Activated CD4-positive, alpha-beta T cell treated with anti-CD3 and anti-CD28 coated beads, Interleukin-2, amount 50 U/mL, for 1 hour (primary cell): ENCODE measurements at places on chromosomes 2 and 18.

DNA sequence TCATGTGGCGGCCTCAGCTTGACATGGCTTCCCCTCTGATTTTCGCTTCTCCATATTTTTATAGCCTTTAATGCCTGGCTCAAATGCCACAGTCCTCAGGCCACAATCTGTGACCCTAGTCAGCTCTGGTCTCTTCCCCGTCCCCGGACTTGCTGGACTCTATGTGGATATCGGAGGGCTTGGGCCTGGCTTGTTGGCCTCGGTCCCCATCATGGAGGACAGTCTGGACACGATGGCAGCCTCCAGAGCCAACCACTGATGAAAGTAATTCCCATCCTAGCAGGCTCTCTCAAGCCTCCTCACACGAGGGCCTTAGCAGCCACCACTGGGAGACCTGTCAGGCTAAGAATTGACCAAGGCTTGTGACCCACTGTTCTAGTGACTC, 61.6 kb downstream of the LPIN1 start:
- DNase-seq: no peak

GRCh38 chr2:208373460-208374089, 33.0 kb upstream of the PTH2R start:
- DNase-seq: no peak

GRCh38 chr2:47460766-47461165, 57.8 kb downstream of the MSH2 start:
- no peak for DNase-seq

DNA sequence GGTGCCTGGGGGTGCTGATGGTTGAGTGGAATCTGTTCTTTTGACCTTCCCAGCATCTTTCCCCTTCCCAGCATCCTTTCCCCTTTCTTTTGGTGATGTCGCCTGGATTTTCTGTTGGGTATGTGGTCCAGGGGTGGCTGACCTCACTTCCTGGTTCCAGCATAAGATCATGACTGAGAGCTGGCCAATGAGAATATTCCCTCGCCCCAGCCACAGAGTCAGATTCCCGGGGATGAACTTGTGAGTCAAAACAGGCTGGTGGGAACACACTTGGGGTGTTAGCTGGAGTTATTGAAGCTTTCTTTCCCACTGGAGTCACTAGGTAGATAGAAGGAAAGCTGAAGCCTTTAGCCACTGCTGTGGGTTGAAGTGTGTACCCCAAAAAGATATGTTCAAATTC, 28.0 kb upstream of the FOSL2 start:
- DNase-seq: no peak

GRCh38 chr2:147603447-147603846, 241.4 kb upstream of the ACVR2A start:
- DNase-seq: no peak

- DNase-seq: no peak
These were observed 83.6 kb downstream of the FARSB start for GRCh38 chr2:222572264-222572721.

GRCh38 chr18:13987956-13988355, 72.6 kb upstream of the MC2R start:
- DNase-seq: no peak

- DNase-seq: no peak
These were observed 579 bp downstream of the ARHGEF4 start for GRCh38 chr2:130837175-130837810.

DNA sequence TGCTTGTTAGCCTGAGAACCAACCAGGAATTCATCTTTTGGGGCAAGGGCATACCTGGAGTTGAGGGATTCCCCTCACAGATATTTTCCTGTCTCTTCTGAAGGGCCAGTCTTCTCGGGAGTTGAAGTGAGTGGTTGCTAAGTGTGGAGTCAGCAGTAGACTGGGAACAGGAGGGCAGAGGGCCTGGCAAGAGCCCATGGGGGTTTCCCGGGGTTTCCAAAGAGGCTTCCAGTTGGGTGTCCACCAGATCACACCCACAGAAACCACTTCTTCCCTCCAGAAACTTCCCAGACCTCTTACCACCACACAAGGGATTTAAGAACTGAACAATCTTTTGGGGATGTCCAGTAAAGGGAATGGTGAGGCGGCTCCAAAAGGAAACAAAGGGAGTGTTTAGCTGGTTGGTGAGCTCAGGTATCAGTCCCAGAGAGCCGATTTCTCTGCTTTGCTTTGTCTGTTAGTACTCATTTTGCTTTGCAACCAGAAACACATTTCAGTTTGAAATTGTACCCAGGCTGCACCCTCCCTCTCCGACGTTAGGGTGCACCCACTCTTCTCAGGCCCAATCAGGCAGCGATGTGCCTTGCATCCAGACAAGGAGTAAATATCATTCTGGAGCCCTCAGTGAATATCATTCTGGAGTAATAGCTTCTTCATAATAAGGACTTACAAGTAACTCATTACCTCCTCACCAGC, 47.5 kb upstream of the SPATS2L start:
- no peak for DNase-seq

DNA sequence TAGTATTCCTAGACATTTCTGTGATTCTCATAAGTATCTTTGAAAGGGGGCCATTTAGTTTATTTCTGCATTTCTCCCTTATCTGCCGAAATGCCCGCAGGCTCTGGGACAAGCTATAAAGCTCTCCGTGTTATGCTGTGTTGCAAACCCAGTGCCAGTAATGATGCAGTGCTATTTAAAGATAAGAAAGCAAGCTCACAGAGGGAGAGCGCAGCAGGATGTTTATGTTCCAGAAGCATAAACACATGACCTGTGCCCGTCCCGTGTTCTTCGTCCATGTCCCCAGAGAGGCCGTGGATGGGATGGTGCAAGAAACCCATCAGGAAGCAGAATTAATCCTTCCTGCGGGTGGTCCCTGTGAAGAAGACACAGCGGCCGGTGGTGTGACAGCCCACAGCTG, 99.4 kb downstream of the NEDD4L start:
- no peak for DNase-seq

DNA sequence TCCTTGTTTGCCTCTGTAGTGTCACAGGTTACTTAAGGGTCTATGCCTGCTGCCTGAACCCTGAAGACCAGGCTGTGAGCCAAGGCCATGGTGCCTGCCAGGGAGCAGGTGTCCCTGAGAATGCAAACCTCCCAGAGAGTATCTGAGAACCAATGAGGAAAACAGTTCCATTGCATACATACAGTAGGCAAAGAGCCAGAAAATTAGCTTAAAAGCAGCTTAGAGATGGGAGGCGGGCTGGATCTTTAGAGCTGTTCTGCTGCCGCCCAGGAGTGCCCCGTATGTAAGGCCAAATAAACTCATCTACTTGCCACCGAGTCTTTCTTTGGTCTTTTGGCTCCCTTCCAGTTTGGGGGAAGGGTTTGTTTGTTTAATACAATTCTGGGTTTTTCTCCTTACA, 327.9 kb downstream of the CLIP4 start:
- DNase-seq: no peak

DNA sequence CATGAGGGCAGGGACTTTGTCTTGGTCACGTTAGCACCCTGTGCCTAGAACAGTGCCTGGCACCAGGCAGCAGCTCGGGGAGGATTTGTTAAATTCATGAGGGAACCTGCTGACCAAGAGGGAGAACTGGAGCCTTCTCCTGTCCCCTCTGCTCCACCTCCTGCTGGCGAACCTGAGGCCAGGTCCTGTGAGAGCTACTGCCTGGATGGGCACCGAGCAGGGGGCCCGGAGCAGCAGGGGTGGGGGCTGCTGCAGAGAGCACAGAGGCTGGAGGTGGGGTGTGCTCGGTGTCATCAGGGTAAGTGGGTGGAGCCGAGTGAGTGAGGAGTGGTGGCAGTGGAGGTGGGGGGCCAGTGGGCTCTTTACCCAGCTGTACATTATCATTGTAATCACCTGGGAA, 52.1 kb upstream of the FAHD2A start:
- no peak for DNase-seq

- peak; percentile 12 for DNase-seq
These were observed 25.3 kb upstream of the MFSD6 start for GRCh38 chr2:190382851-190383250.

GRCh38 chr2:128500138-128500800, 181.6 kb upstream of the HS6ST1 start:
- no peak for DNase-seq

DNA sequence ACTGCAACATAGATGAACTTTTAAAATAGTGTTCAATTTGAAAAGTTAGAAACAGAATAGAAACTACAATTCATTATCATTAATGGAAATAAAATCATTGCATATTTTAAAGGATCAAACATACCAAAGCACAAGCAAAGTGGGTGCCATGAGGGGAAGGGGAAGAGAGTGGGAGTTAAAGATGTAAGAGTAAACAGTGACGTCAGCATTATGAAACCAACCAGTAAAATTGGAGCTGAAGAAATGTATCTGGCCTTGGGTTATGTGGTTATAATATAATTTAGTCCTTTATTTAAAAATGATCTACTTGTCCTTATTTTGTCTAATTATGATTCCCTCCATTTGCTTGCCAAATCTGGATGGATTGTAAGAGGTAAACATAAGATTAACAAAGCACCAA, 6.0 kb downstream of the LINC00305 start:
- DNase-seq: no peak

GRCh38 chr2:104872866-104873688, 19.2 kb downstream of the POU3F3 start:
- no peak for DNase-seq

DNA sequence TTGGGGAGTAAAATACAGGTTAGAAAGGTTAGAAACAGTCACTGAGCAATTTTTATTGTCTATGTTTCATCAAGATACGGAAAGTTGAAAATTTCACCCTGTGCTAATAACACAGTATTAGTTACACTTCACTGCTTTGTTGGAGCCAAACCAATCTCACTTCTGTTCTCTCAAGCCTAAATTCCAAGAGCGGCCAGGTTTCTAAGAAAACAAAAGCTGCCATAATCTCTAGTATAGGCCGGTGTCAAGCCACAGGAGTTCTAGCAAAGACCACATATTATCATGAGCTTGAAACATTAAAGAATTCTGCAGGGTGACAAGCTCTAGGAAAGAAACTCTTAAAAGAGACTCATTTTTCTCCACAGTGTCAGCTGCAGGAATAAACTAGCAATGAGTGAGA, 128.7 kb downstream of the TXNL1 start:
- DNase-seq: no peak

- DNase-seq: no peak
These were observed 67.5 kb upstream of the CD226 start for GRCh38 chr18:70015127-70015526.

GRCh38 chr2:144937066-144937465, 417.1 kb upstream of the ZEB2 start:
- DNase-seq: no peak

DNA sequence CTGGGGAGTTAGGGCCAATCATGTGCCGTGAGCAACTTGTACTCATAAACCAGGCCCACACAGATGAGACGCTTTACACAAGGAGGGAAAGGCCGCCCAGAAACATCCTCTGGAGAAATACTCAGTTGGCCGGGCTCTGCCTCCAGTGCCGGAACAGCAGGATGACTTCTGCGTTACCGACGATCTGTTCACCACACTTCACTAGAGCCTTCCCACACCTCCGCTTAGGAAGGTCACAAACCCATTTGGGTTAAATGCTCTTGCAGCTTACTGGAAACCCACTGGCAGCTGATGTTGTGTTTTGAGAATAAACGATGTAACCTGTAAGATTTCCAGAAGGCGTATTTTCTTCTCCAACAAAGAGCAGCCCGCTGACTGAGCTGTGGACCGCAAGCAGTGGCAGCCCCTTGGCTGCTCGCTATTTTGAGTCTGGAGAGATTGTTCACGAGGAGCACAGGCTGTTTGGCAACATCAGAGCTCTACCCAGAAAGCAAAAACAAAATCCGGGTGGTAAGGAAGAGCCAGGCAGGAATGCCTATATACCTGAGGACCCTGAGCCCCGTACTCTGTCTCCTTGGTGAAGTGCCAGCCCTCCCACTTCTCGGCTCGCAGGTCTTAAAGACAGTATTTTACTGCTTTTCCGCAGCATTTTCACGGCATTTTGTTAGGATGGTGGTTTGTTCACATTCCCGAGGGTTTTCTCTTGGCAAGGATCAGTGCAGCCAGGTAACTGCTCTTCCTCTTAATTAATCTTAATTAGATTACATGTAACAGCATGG, 44.0 kb downstream of the COLEC12 start:
- no peak for DNase-seq

GRCh38 chr18:39051013-39051412, 1485.4 kb upstream of the CELF4 start:
- no peak for DNase-seq

- DNase-seq: no peak
These were observed 99.3 kb upstream of the DNAJC10 start for GRCh38 chr2:182616471-182617393.

DNA sequence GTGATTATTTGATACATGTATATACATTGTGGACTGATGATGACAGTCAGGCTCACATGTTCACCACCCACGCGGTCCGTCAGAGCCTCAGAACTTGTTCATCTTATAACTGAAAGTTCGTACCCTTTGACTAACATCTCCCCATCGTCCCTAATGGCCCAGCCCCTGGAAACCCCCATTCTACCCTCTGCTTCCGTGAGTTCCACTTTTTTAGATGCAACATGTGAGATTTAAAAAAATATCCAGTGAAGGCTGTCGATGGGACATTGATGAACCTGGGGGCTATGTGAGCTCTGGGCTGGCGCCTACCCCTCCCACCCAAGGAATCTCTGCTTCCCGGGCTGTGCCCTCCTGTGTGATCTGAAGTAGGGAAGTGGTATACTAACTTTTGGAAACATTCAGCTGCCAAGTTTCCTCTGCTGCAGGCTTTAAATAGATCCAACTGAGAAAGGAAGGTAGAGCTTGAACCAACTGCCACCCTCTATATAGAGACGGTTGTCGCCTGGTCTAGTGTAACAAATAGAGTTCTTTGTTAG, 163.8 kb downstream of the FAM210A start:
- peak; percentile 29 for DNase-seq

DNA sequence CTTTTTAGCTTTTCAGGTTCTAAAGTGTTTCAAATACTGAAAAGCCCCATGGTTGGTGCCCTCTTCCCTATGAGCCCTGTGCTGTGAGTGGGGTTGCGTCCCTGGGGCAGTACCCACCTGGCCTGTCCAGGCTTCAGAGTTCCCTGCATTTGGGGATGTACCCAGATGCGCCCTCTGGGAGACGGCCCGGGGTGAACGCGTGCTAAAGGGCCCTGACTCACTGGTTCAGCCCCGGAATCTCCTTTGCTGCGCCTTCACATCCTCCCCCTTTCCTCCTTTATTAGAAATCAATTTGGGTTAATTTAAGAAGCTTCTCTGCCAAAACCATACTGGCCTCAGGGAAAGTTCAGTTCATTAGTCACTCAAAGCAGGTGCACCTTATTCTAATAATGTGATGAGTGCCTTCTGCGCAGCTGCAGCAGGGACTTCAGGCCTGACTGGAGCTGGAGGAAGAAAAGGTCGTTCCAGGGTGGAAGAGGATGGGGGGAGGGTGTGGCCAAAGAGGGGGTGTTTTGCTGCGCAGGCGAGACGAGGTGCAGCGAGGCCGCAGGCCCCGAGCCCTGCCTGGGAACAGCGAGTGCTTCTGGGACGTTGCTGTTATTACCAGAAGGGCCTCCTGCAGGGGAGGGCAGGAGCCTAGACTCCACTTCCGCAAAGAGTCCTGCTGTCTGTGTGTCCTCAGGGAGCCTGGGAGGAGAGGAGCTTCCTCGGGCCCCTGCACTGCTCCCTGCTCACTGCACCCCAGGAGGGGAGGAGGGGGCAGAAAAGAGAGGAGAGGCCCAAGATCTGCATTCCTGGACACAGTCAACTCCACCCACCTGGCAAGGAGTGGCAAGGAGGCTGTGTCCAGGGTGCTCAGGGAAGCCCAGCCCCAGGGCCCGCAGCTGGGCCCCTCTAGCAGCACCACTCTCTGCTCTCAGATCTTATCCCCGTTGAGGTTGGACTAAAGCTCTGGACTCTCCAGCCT, 223.2 kb upstream of the PXDN start:
- no peak for DNase-seq

- DNase-seq: no peak
These were observed 307.1 kb downstream of the STK39 start for GRCh38 chr2:167940346-167940725.

- no peak for DNase-seq
These were observed 68.4 kb upstream of the PPP1CB start for GRCh38 chr2:28683100-28683706.
